ENCODE measurements at places on chromosomes 12 and 14.

GRCh38 chr12:31001581-31002360 is 71.9 kb upstream of the DDX11 start:
- DNase-seq = no peak

GRCh38 chr14:59739794-59740193 is 130.8 kb downstream of the RTN1 start:
- DNase-seq = no peak

DNA sequence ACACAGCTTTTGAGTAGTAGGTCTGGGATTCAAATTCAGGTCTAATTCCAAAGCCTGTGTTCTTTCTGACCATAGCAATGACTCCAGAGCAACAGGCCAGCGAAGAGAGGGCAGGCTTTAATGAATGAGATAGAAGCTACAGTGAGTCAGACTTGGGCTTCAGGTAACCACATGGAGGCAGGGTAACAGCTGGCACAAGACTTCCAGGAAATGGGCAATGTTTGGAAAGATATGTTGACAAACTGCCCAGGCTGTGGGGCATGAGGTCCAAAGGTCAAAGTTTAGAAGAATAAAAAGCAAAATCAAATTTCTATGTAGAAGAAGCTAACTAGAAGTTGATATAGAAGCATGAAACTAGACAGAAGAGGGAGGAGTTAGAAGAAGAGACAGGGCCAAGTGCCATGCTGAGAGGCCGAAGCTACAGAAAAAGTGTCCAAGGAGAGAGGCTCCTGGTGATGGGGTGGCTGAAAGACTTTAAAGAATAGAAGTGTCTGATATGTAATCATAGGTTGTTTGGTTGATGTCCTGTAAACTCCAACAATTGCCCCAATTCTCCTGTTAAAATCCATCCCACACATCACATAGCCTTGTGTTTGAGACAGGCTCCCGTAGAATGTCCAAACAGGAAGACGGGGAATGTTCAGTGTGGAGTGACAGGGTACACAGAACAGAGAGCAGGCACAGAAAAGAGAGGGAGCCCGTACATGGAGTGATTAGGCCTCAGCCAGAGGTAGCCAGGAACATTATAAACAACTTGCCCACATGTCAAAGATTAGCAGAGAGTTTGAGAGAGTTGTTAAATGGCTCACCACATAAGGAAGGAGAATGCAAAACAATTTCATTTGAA is 384.7 kb downstream of the CCDC91 start:
- no peak for DNase-seq

GRCh38 chr12:25503666-25504065 is 49.4 kb downstream of the LMNTD1 start:
- DNase-seq = no peak

DNA sequence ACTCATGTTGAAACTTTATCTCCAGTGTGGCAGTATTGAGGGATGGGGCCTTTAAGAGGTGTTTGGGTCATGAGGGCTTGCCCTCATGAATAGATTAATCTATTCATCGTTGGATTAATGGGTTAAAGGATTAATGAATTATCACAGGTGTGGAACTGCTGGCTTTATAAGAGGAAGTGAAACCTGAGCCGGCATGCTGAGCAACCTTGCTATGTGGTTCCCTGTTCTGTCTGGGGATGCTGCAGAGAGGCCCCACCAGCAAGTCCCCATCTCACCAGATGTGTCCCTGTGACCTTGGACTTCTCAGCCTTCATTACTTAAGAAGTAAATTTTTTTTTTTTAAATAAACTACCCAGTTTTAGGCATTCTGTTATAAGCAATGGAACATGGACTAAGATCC is 109.6 kb downstream of the DYRK2 start:
- no peak for DNase-seq

- DNase-seq = no peak
These were observed 187.7 kb upstream of the DCN start for GRCh38 chr12:91370086-91370868.

GRCh38 chr14:23550812-23551265 is 726 bp downstream of the ZFHX2 start:
- DNase-seq = no peak

DNA sequence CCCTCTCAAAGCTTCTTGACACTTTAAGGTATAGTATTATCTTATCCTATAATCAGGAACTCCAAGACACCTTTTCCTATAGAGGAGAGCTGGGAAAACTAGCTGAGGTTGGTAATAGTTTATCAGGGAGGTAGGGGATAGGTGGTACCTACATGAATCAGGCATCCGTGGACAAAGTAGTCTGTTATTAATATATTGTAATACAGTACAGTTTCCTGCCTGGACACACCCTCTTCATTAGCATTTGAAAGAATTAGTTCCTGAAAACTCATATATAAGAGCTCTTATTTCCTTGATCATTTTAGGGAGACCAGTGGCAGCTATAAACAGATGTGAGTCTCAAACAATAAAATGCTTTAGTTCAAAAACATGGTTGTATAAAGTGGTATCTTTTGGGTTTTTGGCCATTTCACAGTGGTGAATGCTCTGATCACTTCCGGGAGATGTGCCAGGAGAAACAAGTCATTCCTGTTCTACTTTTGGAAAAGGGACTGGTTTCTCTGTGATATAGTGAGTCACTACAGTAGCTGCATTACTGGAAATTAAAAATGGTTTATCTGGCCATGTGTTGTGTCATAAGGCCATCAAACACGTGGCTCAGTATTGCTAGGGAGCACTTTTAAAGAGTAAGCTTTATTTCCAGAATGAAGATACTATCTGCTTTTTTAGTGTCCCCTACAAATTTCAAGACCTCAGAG is 98.1 kb downstream of the KLRB1 start:
- DNase-seq = no peak

GRCh38 chr12:108803428-108804105 is 53.8 kb downstream of the SSH1 start:
- DNase-seq = peak; percentile 87

GRCh38 chr14:74510959-74511409 is 17.4 kb downstream of the ISCA2 start:
- peak; percentile 66 for DNase-seq

- no peak for DNase-seq
These were observed 165.8 kb upstream of the LRIG3 start for GRCh38 chr12:59086126-59086525.

- no peak for DNase-seq
These were observed 704.3 kb upstream of the FLRT2 start for GRCh38 chr14:84825481-84826251.

- no peak for DNase-seq
These were observed 64.7 kb downstream of the IFNG start for GRCh38 chr12:68094645-68095395.

GRCh38 chr14:54166049-54166950 is 209.7 kb upstream of the BMP4 start:
- DNase-seq = no peak

DNA sequence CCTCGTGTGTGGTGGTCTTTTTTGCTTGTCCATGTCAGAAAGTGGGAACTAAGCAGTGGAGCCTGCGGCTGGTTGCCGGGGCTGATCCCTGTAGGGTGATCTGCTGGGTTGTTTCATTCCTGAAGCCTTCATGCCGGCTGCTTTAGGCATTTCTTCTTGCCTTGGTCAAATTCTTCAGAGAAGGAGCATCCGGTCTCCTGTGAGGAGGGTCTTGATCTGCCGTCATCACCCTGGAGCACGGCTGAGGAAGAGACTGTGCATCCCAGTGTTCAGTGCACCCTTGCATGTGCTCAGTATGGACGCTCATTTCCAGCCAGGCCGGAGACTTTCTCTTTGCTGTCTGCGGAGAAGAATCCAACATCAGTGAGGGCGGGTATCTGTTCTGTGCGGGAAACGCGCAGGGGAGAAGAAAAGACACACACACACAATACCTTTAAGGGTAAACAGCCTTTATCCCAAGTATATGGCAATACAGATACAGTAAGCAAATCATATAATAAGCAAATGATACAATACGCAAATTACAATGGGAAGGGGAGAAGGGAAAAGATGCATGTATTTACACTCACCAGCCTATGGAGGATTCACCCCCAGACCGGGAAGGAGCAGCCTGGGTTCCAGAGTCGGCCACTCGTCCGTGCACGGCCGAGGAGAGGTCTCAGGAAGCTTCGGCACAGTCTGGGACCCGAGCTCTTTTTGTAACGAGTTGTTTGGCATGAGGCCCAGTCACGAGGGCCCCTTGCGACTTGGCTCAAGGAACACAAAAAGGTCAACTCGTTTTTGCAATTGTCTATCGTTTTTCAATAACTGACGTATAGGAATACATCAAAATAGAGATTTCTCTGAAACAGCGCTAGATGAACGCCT is 1366.8 kb upstream of the TMEM132C start:
- DNase-seq = no peak

GRCh38 chr14:90676912-90677311 is 139.3 kb downstream of the TTC7B start:
- no peak for DNase-seq

GRCh38 chr12:91685917-91686316 is 459.7 kb downstream of the BTG1 start:
- DNase-seq = no peak

DNA sequence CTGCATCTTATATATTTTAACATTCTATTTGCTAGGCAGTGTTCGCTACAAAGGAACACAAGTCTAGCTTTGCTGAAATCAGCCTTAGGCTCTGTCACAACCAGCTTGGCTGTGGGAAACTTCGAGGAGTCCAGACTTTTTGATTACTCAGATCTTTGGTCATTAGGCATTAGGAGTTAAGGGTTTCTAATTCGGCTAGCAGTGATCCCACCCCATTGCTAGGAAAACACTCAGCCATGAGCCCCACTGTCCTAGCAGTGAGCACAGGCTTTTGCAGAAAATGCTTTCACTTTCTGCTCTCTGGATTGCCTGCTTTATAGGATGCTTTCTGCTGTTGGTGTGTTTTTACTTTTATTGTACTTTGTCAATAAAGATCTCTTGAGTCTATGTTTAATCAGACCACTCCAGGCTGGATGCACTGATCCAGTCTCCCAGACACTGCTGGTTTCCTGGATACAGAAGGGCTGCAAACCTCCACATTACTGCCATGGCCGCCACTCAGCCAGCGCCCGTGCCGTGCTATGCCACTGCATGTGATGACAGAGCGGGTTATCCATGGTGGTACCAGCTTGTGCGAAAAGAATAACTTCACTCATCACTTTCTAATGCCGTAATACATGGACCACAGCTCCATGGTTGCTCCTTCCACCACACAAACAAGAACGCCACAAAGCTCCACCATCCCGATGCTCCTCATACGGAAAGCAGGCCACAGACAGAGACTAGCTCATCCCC is 41.0 kb upstream of the PYGL start:
- no peak for DNase-seq

- DNase-seq = no peak
These were observed 97.5 kb upstream of the MDM1 start for GRCh38 chr12:68429696-68430095.

DNA sequence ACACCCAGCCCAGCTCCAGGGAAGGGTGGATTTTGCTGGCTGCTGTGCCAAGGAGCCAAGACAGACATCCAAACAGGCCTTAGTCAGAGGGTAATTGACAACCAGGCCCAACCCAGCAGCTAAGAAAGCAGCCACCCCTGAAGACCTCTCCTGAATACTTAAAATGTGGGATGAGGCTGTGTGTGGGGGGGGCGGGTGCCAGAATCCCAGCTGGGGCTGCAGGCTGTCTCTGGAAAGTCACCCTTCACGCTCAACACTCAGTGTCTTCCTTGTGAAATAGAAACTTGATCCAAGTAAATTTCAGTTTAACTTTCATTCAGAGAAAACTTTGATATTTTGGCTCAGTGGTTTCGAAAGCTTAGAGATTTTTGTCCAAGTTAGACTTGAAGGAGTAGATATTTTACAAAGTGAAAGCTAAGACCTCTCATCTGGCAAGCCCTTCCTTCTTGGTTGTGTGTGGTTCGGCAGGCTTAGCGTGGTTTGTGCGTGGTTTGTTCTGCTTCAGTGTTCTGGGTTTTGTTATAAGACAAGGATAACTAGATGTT is 5.1 kb downstream of the PAPLN start:
- no peak for DNase-seq

- DNase-seq = no peak
These were observed 799.7 kb downstream of the DIO2 start for GRCh38 chr14:79411403-79412174.

GRCh38 chr12:47981496-47982260 is 18.3 kb downstream of the TMEM106C start:
- no peak for DNase-seq

GRCh38 chr12:6326316-6327228 is 15.3 kb downstream of the TNFRSF1A start:
- no peak for DNase-seq

- no peak for DNase-seq
These were observed 83.0 kb downstream of the SLC2A13 start for GRCh38 chr12:40022850-40023249.

GRCh38 chr12:68268967-68269366 is 15.6 kb upstream of the IL22 start:
- DNase-seq = no peak

- no peak for DNase-seq
These were observed 629 bp downstream of the FBRSL1 start for GRCh38 chr12:132490422-132491137.

DNA sequence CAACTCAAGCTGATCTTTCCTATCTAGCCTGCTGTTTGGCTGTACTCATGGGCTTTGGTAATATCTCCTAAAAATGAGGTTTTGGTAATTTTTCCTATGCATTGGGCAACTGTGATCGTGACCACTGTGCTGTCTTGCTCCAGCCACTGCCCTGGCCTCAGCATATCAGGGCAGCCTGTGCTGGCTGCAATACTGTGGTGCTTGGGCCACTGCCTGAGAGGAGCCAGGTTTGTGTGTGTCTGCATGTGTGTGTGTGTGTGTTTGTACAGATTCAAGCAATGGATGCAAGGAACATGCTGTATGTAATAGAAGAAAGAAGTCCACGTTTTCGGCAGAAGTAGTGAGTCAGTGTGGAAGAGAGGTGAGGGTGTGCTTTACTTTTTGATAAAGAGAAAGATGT is 13.0 kb downstream of the ERG28 start:
- no peak for DNase-seq

- no peak for DNase-seq
These were observed 58.0 kb downstream of the EEA1 start for GRCh38 chr12:92871116-92871515.

GRCh38 chr14:59254146-59254910 is 65.9 kb downstream of the DAAM1 start:
- DNase-seq = peak; percentile 16

DNA sequence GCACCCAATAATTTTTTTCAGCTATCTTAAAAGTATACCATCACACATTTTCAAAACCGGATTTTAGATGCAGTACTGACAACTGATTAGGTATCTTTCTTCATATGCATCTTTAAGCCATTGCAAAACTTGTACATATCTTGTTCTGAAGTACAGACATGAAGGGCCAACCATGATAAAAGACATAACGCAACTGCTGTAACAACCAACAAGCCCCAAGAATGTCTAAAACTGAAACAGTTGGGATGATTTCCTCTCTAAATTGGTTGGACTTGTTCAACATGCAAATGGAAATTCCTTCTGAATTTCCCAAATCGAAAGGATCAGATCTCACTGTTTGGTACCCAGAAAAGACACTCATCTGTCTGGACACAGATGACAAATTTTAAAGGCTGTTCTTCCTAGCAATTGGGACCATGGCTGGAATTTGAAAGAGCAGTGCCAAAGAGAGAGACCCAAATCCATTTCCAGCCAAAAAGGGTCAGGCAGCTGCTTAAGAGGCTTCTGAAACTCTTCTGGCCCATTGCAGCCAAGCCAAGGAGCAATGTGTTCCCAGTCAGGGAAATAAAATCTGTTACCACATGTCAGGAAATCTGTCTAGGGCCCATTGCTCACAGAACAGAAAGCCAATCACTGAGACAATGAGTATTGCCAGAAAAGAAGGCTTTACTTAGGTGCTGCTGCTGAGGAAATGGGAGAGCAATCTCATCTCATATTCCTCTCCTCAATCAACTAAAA is 1122.4 kb upstream of the USP15 start:
- no peak for DNase-seq

GRCh38 chr12:121741743-121742142 is 29.2 kb downstream of the TMEM120B start:
- no peak for DNase-seq

Data from amniotic stem cell (primary cell).